ENCODE measurements at places on chromosomes 2 and 18.

DNA sequence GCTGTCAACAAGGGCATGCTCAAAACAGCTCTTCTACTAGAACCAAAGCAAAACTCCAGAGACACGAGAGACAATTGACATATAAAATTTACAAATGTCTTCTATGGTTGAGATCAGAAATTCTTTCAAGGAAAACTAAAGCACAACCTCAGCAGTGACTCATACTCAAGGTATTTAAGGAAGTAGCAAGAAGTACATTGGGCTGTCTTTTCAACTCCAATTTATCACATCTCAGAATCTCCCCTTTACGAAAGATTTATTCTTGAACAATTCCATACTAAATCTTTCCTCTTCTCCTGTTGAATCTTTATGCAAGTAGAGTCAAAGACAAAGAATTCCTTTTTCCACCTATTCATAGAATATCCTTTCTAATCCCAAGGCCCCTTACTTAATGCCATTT lies 324.0 kb downstream of the IRS1 start:
- no peak for DNase-seq

GRCh38 chr2:72579591-72580180 lies 246.1 kb downstream of the EXOC6B start:
- DNase-seq = no peak

DNA sequence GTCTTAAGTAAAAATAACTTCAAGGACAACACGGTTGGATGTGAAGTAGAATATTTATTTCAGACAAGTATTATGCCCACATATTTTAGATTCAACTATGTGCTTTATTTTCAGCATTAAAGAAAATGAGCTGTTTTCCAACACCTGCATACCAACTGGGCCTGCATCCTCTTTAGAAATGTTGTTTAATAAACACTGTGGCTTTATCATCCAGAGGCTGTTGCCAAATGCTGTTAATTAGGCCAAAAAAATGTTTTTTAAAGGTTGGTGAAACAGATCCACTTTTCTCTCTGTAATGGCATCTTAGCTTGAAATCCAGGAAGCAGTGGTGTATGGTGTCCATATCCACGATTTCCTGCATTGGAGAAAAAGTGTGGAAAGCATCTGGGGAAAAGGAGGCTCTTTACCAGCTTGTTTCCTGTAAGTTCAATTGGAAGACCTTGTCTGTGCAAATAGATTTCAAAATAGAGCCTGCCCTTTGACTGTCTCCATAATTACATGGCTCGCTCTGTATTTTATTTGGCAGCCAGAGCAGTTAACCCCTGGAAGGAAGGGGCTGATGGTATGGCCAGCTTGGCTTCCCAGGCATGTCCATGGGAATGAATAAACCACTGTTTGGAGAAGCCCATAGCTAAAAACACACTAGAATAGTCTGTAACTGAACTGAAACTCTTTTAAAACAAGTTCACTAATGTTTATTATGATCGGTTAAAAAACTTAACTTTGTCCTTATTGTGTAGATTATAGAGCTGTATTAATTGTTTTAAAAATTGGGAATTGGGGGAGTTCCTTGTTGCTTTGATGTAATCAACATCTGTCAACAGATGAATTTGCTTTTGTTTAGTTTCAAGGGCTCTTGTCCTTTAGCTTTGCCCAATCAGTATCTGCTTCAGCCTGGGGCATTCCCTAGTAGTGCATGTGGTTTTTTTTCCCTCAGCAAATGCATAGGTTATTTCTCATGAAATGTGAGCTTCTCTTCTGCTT lies 33.0 kb upstream of the DLX1 start:
- no peak for DNase-seq

DNA sequence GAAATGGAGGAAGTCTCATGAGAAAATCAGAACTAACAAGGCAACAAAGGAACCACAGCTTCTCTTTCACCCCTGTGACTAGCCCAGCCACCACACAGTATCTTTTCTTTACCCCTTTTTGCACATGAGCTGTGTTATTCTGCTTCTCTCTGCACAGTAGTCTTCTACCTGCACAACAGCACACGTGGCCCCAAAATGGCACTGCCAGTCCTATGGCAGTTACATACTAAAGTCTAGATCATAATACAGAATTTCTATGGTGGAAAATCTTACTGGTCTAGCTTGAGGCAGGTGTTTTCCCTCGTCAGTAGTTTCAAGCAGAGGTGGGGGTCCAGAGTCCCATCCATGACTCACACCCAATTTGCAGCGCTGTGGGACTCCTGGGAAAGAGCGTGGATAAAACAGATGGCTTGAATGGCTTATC lies 177.7 kb downstream of the DIS3L2 start:
- peak; percentile 15 for DNase-seq
